ENCODE measurements at places on chromosomes 2 and 18.

GRCh38 chr2:200930947-200931626 is 32.4 kb downstream of the ORC2 start:
- DNase-seq: no peak

DNA sequence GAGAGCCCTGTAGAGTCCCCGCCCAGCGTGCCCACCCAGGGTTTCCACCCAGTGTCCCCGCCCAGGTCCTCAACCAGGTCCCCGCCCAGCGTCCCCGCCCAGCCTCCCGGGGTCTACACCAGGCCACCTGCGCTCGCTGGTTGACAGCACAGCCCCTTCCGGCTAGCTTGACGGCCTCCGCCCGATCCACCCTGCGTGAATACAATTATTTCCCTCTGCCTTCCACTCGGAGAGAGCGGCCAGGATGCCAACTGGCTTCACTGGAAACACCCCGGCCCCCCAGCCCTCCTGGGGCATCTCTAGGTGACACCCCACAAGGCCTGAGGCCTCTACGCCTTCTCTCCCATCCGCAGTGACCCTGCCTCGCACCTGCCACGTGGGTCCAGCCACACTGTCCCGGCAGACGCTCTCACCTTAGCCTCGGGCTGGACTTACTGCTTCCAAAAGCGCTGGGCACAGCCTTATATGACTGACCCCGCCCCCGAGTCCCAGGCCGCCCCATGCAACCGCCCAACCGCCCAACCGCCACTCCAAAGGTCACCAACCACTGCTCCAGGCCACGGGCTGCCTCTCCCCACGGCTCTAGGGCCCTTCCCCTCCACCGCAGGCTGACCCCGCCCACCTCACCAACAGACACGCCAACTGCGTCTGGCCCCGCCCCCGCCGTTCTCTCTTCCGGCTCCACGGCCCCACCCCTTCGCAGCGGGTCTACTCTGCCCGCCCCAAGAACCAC is 188.1 kb downstream of the LAMA1 start:
- DNase-seq: no peak

DNA sequence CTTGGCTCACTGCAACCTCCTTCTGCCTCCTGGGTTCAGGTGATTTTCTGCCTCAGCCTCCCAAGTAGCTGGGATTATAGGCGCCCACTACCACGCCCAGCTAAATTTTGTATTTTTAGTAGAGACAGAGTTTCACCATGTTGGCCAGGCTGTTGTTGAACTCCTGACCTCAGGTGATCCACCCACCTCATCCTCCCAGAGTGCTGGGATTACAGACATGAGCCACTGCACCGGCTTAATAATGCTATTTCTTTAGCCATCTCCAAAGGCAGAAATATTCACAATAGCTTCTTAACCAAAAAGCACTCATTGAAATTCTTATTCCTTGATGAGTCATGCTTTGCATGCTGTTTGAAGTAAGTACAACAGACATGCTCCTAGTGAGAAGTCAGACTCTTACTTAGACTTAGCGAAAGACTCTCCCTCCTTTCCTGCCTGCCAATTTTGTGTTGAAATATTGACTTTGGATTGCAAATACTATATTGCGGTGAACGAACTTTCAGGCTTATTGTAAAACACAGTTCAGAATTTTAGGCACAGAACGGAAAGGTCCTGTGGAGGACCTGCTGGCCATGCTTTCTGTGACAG is 4.4 kb downstream of the ACTR3 start:
- DNase-seq: no peak

DNA sequence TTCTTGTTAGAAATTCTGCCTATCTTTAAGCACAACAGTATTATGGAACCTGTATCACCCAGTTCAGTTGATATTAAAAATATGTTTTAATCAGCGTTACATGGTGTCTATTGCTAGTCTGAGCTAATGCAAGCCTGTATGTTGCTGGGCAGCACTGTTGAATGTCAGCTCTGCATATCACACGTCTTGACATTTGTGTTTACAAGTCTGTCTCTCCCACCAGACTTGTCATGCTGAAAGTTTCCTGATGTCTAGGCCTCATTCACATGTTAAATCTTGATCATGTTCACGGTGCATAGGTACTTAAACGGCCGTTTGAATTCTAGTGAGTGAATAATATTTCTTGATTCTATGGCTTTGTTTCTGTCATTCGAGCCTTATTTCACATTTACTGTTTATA is 385.0 kb downstream of the SOCS6 start:
- no peak for DNase-seq
